Stimulated activated CD4-positive, alpha-beta T cell treated with anti-CD3 and anti-CD28 coated beads, Interleukin-4, amount 100 ng/mL, for 1 hour (primary cell): ENCODE measurements at places on chromosomes 2 and 18.

DNA sequence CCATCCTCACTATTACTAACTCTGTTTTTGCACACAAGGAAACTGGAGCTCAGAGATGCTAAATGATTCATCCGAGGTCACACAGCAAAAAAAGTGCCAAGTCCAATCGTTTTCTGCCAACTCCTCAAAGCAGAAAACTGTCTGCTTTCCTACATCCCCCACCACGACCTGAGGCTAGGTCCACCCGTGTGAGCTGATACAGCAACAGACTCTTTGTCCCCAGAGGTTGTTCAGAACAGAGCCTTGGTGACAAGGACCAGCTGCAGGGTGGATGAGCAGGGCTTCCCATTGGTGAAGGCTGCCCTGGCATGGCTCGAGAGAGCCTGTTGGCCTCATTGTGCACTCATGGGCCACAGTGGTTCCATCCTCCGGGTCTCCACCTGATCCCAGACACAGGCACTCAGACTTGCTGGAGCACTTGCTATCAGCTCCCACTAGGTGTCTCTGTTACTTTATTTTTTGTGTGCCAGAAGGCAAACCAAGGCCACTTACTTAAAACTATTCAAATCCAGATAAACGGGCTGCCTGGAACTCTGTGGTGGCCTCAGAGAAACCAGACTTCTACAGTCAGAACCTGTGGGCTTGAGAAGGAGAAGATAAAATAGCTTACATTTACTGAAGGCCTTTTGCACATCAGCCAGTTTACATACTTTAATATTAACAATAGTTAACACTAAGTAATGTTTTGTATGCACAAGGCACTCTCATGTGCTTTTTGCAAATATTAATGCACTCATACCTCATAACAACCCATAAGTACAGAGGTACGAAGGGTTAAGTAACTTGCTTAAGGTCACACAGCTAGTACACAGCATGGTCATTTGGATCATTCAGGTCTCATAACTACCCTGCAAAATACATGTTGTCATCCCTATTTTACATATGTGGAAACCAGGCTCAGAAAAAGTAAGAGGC lies 62.9 kb upstream of the CTIF start:
- DNase-seq, result no peak

DNA sequence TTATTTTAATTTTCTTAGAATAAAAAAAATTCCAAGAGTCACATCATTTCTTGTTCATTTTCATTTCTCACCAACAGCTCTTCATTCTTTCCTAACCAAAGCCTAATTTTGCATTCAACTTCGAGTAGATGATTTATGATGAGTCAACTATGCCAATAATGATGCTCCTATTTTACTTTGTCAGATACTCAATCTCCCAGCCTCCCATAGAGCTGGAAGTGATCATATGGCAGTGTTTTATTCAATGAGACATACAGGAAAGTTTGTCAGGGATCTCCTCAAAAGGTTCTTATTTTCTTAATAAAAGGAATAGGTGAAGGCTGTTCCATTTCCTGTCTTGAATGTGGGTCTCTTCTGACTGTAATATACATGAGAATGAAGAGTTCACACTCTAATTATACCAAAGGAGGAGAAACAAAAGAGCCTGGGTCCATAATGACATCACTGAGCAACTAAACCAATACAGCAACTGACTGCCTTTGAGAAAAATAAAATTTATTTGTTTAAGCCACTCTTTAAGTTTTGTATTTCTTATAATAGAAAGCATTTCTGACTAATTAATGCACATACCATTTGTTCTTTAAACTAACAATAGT lies 231.2 kb upstream of the CYP26B1 start:
- DNase-seq, result no peak

- no peak for DNase-seq
Observed at GRCh38 chr2:217283460-217283859, 423.6 kb upstream of the TNP1 start.

DNA sequence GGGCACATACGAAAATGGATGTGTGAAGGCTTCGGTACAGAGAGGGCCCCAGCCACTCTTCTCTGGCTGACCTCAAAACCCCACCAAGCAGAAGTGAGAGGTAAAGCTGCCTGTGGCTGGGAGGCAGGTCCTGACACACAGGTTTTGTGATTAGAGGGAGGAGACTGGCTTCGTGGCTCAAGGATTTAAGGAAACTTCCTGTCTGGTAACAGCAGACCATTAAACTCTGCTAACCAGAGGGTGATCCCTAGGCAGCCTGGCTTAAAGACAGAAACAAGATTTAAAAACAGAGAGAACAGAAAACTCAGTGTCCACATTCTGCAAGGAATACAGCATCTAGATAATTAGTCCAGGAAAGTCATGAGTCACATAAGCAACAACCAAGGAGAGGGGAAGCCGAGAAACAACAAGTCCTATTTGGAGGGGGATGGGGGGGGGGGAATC lies 101.9 kb downstream of the NFATC1 start:
- DNase-seq, result no peak

GRCh38 chr18:50051288-50051687 lies 143.7 kb downstream of the MYO5B start:
- no peak for DNase-seq

DNA sequence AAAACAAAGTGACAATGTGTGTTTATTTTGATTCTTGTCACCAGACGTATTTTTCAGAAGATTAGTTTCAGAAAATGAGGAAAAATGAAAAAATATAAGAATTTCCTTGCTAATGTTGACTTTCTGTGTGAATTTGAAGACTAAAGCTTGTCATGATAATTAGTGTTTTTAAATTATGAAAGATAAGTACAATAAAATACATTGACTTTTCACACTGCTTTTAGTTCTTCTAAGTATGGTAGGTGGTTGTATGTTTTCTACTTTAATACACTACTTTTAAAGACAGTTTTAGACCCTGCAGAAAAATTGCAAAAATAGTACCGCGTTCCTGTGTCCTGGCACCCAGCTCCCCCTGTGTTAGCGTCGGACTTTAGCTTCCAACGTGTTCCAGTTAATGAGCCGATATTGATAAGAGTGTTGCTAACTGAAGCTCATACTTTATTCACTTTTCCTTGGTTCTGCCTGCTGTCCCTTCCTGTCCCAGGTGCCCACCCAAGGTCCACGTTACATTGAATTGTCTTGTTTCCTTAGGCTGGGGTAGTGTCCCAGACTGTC lies 695 bp downstream of the RBFA start:
- DNase-seq, result no peak

DNA sequence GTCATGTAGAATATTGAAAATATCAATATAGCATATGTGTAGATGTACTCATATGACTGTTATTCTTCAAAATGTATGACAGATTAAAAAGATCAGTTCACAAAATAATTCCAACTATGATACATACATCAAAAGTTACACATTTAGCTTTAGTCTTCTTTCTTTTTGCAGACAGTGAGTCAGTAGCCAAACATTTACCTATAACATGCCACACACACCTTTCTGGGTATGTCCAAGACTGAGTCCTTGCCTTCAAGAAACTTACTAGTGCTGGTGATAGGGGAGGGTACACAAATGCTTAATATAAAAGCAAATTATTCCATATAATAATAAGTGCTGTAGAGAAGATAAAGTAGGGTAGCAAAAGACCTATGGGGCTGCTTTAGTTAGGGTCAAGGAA lies 152.9 kb upstream of the WDSUB1 start:
- no peak for DNase-seq
